Thyroid gland (tissue), 4 donors: ENCODE measurements at places on chromosomes 2 and 18. TPM values are rescaled to one million over a fixed set of nuclear protein-coding genes. Genes with fewer than 3 reads are reported as not detected.

DNA sequence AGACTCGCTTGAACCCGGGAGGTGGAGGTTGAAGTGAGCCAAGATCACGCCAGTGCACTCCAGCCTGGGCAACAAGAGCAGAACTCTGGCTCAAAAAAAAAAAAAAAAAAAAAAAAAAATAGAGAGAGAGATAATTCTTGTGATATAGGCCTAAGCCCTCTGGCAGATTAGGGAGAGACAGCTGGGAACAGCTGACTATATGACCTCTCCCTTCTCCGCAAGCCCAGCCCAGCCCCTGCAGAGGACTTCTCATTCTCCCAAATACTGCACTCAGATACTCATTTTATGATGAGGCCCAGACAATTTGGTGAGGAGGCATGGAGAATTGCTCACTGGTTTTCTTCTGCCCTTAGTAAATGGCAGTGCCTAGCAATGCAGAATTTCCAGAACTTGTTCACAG lies 262.0 kb downstream of the HAUS1 start:
- H3K27me3 ChIP-seq = no peaks in the 10 kb centered on the region
- H3K36me3 ChIP-seq = no peaks in the 10 kb centered on the region
- peak; percentile 53 for DNase-seq

The CRYGB gene
- not detected for total RNA-seq

DNA sequence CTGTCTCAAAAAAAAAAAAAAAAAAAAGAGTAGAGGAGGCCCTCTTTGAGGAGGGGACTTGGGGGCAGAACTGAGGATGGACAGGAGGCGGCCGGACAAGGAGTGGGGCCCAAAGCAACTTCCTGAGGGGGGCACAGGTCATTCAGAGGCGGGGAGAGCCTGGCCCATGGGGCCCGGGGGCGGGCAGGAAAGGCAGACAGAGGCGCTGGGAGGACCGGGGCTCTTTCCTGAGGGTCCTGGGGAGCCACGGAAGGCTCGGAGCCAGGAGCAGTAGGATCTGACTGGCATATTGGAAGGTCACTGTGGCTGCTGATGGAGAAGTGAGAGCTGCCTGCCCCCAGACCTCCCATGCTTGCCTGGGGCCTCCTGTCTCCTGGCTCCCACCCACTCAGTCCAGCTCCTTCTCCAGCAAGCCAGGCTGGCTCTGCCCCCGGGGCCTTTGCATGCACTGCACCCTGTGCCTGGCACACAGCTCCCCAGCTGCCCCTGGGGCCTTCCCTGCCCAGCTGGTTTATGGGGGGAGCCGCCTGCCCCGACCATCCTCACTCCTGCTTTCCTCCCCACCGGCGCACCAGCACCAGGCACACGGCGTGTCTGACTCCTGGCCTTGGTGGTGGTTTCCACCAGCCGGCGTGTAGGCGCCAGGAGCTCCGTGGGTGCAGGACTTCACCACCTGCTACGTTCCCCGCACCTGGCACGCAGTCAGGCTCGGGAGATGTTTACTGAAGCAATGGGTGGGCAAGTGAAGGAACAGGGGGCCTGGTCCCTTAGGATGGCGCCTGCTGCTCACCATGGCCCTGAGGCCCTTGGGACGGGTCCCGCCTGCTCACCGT lies 5.6 kb downstream of the ESPNL start:
- no peak overlapping the region for H3K4me3 ChIP-seq
- H3K36me3 ChIP-seq = no peaks in the 10 kb centered on the region
- no peak for DNase-seq
- no peaks in the 10 kb centered on the region for H3K27me3 ChIP-seq
- no peaks in the 10 kb centered on the region for H3K4me1 ChIP-seq
- no peak overlapping the region for H3K27ac ChIP-seq

The CD8A gene
- total RNA-seq = 1.2 TPM

The GKN2 gene
- total RNA-seq = not detected

DNA sequence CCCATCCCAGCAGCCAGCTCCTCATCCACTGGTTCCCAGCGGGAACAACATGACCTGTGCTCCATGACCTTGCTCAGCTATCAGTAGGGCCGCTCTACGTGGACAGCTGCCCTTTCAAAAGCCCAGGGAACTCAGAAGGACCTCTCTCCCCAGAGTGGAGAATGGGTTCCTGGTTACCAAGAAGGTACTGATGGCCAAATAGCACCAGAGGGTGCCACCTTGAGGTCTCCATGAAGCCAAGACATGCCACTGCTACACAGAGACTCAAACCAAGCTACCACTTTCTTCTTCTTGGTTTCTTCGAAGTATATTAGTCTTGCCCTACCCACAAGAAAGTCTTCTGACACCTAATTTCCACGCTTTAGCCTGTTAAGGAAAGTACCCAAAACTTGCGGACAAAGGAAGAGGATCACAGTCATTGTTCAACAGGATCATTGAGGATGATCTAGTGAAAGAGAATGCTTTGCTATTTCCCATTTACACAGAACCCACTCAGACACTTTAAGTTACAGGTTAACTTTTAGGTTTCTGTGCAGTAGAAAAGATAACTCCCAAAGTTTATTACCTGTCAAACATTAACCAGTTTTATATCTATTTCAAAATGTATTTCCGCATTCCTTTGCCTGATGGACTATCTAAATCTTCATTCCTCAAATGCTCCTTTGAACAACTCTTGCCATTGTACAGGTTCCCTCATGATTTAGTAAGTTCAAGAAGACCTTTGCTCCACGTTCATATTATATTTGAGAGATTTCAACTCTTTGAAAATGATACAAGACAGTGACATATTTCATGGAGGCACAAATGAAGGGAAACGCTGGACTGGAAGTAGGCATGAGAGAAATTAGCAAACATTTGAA lies 102.2 kb downstream of the ALPK2 start:
- H3K36me3 ChIP-seq = no peaks in the 10 kb centered on the region
- H3K27me3 ChIP-seq = no peaks in the 10 kb centered on the region
- no peaks in the 10 kb centered on the region for H3K4me1 ChIP-seq
- DNase-seq = no peak
- no peak overlapping the region for H3K27ac ChIP-seq

- no peaks in the 10 kb centered on the region for H3K27me3 ChIP-seq
- DNase-seq = no peak
Measured at GRCh38 chr2:197304556-197305011, 6.0 kb downstream of the ANKRD44 start.

DNA sequence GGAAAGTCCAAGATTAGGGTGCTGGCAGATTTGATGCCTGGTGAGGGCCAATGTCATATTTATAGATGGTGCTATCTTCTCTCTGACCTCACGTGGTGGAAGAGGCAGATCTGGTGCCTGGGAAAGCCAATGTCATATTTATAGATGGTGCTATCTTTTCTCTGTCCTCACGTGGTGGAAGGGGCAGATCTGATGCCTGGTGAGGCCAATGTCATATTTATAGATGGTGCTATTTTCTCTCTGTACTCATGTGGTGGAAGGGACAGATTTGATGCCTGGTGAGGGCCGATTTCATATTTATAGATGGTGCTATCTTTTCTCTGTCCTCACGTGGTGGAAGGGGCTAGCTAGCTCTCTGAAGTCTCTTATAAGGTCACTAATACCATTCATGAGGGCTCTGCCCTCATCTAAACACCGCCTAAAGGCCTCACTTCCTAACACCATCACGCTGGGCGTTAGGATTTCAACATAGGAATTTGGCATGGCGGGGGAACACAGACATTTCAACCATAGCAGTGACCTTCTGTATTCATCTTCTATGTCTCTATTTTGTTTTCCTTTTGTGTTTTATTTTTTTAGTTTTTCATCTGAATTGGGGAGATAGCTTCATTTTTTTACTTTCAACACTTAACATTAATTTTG lies 278.4 kb downstream of the SPAG16 start:
- no peak overlapping the region for H3K4me3 ChIP-seq
- H3K36me3 ChIP-seq = no peaks in the 10 kb centered on the region

GRCh38 chr2:123463886-123464285 lies 561.2 kb upstream of the CNTNAP5 start:
- no peak for DNase-seq
- no peaks in the 10 kb centered on the region for H3K36me3 ChIP-seq
- no peak overlapping the region for H3K4me3 ChIP-seq
- no peak overlapping the region for H3K27ac ChIP-seq
- H3K4me1 ChIP-seq = no peaks in the 10 kb centered on the region

The RESP18 gene
- not detected for total RNA-seq

DNA sequence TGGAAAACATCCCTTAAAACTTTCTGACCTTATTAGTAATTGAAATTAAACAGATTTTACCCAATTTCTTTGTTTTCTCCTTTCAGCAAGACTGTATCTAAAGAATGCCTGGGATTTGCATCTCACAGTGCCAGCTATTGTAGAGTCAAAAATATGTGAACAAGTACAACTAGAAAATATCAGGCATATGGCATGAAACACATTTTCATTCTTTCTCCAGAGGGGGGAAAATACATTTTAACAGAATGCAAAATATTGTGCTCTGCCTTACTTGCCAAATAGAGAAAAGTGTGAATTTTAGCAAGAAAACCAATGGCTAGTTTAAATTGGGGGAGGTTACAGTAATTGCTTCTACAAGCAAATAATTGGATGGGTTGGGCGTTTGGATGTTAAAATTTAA lies 366.6 kb upstream of the FIGN start:
- no peaks in the 10 kb centered on the region for H3K27me3 ChIP-seq
- no peak for DNase-seq
- no peaks in the 10 kb centered on the region for H3K4me1 ChIP-seq
- no peak overlapping the region for H3K27ac ChIP-seq
- H3K4me3 ChIP-seq = no peak overlapping the region
- no peaks in the 10 kb centered on the region for H3K36me3 ChIP-seq

- peaks cover 9% of the 10 kb centered on the region for H3K4me1 ChIP-seq
- no peaks in the 10 kb centered on the region for H3K36me3 ChIP-seq
- H3K4me3 ChIP-seq = no peak overlapping the region
Measured at GRCh38 chr18:59691996-59692395, 5.2 kb downstream of the CCBE1 start.

- peak overlapping the region; percentile 53 for H3K27ac ChIP-seq
- H3K4me3 ChIP-seq = peak overlapping the region; percentile 16
- peak; percentile 63 for DNase-seq
Measured at GRCh38 chr2:9950521-9951271, 797 bp upstream of the GRHL1 start.

DNA sequence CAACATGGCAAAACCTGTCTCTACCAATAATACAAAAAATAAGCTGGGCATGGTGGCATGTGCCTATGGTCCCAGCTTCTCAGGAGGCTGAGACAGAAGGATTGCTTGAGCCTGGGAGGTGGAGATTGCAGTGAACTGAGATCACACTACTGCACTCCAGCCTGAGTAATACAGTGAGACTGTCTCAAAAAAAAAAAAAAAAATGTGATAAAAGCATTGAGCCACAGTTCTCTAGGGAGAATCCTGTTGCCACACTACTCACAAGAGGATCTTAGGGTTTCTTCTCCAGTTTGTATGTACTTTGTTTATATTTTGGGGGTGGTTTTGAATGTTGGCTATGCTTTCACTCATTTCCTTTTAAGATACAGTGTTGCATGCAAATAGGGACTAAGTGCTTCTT lies 62.0 kb downstream of the TMEM185B start:
- no peak for DNase-seq
- no peak overlapping the region for H3K27ac ChIP-seq
- no peaks in the 10 kb centered on the region for H3K27me3 ChIP-seq
- H3K4me1 ChIP-seq = no peaks in the 10 kb centered on the region
- H3K36me3 ChIP-seq = peaks cover 5% of the 10 kb centered on the region

- no peaks in the 10 kb centered on the region for H3K36me3 ChIP-seq
- no peaks in the 10 kb centered on the region for H3K27me3 ChIP-seq
- no peak for DNase-seq
- no peak overlapping the region for H3K4me3 ChIP-seq
- no peak overlapping the region for H3K27ac ChIP-seq
Measured at GRCh38 chr2:68833162-68833561, 38.0 kb downstream of the BMP10 start.

- H3K36me3 ChIP-seq = peaks cover 10% of the 10 kb centered on the region
- peak; percentile 12 for DNase-seq
- peak overlapping the region; percentile 62 for H3K4me3 ChIP-seq
- H3K4me1 ChIP-seq = peaks cover 27% of the 10 kb centered on the region
Measured at GRCh38 chr2:37232131-37232933, 874 bp downstream of the NDUFAF7 start.

DNA sequence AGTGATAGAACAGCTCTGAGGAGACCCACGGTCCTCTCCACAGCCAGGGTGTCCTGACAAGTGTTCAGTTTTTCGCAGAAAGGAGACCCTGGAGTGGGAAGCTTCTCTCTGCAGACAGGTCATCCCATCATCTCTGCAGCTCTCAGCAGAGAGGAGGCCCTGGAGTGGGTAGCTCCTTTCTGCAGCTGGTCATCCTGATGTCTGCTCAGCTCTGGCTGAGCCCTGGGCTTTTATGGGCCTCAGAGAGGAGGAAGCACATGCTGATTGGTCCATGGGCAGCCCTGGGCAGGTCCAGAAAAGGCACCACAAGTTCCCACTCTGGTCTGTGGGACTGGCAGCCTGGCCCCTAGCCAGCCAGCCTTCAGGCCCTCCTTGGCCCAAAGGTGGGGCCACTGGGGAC lies 72.3 kb upstream of the ST3GAL5 start:
- H3K36me3 ChIP-seq = no peaks in the 10 kb centered on the region
- H3K27ac ChIP-seq = no peak overlapping the region
- no peaks in the 10 kb centered on the region for H3K27me3 ChIP-seq
- no peak for DNase-seq
- H3K4me1 ChIP-seq = peaks cover 14% of the 10 kb centered on the region

- no peaks in the 10 kb centered on the region for H3K36me3 ChIP-seq
- no peak for DNase-seq
- no peaks in the 10 kb centered on the region for H3K4me1 ChIP-seq
Measured at GRCh38 chr18:11541179-11541578, 68.2 kb upstream of the SLC35G4 start.

The SERPINB5 gene
- not detected for total RNA-seq

- DNase-seq = peak; percentile 3
- no peak overlapping the region for H3K27ac ChIP-seq
- H3K36me3 ChIP-seq = no peaks in the 10 kb centered on the region
- H3K4me1 ChIP-seq = no peaks in the 10 kb centered on the region
- H3K27me3 ChIP-seq = no peaks in the 10 kb centered on the region
- H3K4me3 ChIP-seq = no peak overlapping the region
Measured at GRCh38 chr2:149686136-149687051, 98.8 kb upstream of the MMADHC start.

The ASB3 gene
- total RNA-seq = 31.7 TPM

DNA sequence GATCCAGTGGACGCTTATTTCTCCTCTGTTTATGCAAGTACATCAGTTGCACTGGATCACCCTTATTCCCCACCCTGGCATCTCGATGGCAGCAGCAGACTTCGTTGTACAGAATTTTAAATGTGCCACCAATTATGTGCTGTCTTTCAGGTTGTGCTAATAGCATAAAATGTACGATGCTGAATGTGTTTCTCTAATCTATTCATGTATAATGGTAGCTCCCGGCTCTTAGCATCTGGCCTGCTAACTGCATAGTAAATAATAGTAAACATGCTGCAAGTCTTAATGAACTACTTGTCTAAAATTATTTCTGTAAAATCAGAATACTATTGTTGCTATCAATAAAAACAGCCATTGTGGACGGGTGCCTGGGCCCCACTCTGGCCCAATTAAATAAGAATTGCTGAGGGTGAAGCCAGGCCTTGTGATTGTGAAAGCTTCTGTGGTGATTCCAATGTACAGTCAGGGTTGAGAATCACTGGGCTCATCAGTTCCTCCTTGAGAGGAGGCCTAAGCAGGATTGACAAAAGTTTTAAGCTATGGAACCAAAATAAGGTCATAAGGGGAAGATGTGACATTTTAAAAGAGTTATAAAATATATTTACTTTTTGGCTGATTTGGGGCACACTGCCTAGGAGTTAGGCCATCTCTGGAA lies 14.4 kb upstream of the MYO3B start:
- H3K27me3 ChIP-seq = no peaks in the 10 kb centered on the region
- peaks cover 22% of the 10 kb centered on the region for H3K4me1 ChIP-seq
- peak overlapping the region; percentile 35 for H3K27ac ChIP-seq
- no peaks in the 10 kb centered on the region for H3K36me3 ChIP-seq
- no peak for DNase-seq
